ENCODE measurements at places on chromosomes 7 and 10.
A peak's percentile ranks its signal among the peaks of the same experiment; 100 is the strongest.

DNA sequence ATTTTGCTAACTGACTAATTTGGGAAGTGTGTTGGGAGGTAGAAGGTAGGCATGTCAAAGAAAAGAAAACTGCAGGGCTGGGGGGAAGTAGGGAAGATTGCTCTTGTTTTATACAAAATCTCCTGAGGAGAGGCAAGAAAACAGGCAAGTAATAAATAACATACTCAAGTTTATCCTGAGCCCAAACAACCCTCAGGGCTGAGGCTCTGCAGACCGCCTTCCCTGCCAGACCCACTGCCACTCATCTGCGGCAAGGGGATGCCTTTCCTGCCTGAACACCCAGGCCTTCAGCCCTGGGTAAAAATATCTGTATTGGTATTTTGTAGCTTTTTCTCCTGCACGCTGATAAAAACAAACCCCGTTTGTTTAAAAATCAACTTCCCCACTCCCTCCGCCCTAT is 399.8 kb upstream of the NFE2L3 start:
- no peak for DNase-seq

- DNase-seq = no peak
These were observed 9.0 kb downstream of the CYP2W1 start for GRCh38 chr7:991729-992656.

DNA sequence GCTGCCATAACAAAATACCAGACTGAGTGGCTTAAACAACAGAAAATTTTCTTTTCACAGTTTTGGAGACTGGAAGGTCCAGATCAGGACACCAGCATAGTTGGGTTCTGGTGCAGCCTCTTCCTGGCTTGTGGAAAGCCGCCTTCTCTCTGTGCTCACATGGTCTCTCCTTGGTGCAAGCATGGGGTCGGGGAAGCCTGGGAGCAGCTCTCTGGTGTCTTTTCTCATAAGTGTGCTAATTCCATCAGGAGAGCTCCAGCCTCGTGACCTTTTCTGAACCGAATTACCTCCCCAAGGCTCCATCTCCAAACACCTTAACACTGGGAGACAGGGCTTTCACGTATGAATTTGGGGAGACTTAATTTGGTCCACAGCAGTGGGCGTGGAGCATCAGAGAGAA is 4.8 kb upstream of the GTPBP4 start:
- no peak for DNase-seq

DNA sequence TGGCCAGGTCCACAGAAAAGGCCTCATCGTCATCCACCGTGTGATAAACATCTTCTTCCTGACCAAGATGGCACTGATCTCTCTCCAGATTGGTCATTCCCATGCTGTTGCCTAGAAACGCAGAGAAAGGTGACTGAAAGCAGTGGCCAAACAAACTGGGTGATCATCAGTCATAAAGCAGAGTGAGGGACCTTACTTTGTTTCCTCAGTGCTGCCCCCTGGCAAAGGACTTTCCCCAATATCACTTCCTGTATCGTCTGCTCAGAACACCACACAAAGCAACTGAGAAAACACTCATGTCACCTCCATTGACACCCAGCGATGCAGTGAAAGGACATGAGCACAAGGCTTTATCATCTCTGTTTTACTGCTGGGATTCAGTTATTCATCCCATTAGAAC is 40.0 kb upstream of the TM9SF3 start:
- peak; percentile 33 for DNase-seq
